ENCODE measurements at places on chromosomes 3 and 15. TPM values are rescaled to one million over a fixed set of nuclear protein-coding genes. Genes with fewer than 3 reads are reported as not detected.

CA12 gene
- total RNA-seq: 22.1 TPM

ALDH1A2 gene
- total RNA-seq: 10.0 TPM

PROS1 gene
- total RNA-seq: 15.4 TPM

EPHB3 gene
- total RNA-seq: 14.2 TPM

SLC2A2 gene
- 78.0 TPM for total RNA-seq

C3orf22 gene
- total RNA-seq: not detected

COPS2 gene
- 39.9 TPM for total RNA-seq

TMEM212 gene
- not detected for total RNA-seq

ADAMTS9 gene
- total RNA-seq: 5.1 TPM

GRAMD2A gene
- total RNA-seq: 19.8 TPM

RAD51 gene
- total RNA-seq: 1.2 TPM

CCDC12 gene
- 62.3 TPM for total RNA-seq

P2RY12 gene
- not detected for total RNA-seq

DNA sequence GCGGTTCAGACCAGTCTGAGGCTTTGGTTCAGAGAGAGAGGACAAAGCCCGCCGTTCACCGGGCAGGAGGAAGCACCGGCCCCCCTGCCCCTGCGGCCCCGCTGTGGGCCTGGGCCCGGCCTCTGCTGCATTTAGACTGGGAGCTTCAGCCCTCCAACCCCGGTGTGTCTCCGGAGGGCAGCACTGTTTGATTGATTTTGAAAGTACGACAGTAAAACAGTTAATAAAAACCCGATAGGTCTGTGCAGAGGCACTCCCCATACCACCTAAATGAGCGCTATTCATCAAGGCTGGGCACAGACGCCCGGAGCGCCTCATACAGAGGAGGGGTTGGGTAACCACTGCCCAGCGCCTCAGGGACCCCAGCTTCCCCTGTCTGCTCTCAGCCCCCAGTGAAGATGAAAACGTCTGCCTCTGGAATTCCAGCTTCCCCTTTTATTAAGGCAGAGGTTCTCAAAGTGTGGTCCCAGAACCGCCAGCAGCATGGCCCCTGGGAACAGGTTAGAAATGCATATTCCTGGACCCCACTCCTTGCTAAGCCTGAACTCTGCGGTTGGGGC lies 256.7 kb upstream of the TLE3 start:
- no peak for DNase-seq

- no peak for DNase-seq
Observed at GRCh38 chr3:47614788-47615187, 36.1 kb upstream of the CSPG5 start.

GRCh38 chr3:31614162-31614921 lies 81.6 kb downstream of the STT3B start:
- no peak for DNase-seq

GRCh38 chr3:52121464-52121805 lies 32.8 kb downstream of the POC1A start:
- peak; percentile 66 for DNase-seq

DNA sequence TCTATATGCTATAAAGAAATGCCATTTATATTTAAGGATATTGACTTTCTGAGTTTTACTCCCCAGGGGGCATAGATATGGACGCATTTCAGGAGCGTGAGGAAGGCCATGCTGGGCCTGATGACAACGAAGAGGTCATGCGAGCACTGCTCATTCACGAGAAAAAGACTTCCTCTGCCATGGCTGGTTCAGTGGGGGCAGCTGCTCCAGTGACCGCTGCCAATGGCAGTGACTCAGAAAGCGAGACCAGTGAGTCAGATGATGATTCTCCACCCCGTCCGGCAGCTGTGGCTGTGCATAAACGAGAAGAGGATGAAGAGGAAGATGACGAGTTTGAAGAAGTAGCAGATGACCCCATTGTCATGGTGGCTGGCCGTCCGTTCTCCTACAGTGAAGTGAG lies 38.4 kb downstream of the GTF2E1 start:
- no peak for DNase-seq

DNA sequence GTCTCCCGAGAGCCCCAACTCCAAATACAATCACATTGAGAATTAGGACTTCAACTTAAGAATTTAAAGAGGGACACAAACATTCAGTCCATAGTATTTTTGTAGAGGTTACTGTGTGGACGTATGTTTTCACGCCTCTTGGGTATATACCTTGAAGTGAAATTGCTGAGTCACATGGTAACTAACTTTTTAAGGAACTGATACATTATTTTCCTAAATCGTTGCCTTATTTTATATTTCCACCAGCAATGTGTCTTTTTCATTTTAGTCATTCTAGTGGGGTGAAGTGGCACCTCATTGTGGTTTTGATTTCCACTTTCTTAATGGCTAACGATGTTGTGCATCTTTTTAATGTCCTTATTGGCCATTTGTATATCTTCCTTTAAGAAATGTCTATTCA lies 11.8 kb downstream of the PARP15 start:
- DNase-seq: no peak

DNA sequence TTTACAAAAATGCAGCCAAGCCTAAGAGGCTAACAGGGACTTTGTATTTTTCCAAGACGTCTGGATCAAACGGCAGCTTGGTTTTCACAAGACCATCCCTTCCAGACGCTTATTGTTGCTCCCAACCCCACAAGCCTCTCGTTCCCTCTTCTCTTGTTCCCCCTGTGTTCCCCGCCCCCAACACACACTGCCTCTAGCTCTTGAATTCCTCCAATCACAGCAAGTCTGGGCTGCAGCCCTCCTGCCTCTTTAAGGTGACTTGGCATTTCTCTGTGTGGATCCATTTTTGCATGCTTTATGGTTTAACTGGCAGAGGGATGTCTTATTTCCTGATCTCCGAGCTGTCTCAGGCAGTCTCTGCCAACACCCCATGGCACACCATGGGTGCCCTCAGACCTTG lies 182.2 kb downstream of the ABHD5 start:
- no peak for DNase-seq

GRCh38 chr15:73894133-73894814 lies 20.9 kb downstream of the TBC1D21 start:
- no peak for DNase-seq

DNA sequence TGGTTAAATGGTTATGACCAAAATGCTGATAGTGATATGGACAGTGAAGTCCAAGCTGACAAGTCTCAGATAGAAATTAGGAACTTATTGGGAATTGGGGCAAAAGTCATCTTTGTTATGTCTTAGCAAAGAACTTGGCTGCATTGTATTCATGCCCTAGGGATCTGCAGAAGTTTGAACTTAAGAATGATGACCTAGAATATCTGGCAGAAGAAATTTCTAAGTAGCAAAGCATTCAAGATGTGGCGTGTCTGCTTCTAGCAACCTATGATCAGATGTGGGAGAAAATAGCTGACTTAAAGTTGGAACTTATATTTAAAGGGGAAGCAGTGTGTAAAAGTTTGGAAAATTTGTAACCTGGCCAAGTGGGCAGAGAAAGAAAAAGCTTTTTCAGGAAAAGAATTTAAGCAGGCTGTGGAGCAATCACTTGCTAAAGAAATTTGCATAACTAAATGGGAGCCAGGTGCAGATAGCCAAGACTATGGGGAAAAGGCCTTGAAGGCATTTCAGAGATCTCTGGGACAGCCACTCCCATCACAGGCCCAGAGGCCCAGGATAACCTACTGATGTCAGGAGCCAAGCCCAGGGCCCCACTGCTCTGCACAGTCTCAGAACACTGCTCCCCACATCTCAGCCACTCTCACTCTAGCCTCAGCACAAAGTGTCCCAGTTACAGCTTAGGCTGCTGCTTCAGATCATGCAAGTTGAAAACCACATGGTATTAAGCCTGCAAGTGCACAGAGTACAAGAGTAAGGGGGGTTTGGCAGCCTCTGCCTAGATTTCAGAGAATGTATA lies 147.8 kb upstream of the TGFBR2 start:
- no peak for DNase-seq

DNA sequence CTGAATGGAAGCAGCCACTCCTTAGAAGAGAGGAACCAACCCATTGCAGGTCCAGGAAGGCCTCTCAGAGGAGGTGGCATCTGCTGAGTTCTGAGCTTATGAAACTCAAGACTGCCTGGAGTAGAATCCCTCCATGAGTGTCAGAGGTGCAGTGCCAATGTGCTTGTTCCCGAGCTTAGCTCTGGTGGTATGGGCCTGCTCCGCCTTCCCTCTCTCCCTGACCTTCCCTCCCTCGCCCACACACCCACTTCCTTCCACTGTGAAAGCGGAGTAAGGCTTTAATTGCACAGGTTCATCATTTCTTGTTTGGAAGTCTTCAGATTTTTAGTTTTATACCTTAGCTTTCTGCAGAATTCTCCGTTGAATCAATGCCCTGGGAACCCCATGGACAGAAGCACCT lies 208.0 kb upstream of the BHLHE40 start:
- DNase-seq: no peak

DNA sequence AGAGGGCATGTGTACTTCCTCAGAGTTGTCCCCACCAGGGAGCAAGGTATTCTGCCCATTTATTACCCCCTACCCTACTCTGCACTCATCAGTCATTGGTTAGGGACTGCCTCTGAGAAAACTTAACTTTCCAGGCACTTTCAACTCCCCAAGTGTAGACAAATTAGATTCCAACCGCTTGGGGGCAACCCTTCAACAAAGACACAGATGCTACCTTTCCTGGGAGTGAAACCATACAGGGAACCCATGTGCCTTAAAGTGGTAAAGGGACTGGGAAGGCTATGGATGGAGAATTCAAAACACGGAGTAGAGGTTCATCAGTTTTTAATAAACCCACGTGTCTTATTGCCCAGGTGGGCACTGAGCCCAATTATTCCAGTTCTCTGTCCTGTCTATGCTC lies 19.4 kb upstream of the UBE2E2 start:
- no peak for DNase-seq

DNA sequence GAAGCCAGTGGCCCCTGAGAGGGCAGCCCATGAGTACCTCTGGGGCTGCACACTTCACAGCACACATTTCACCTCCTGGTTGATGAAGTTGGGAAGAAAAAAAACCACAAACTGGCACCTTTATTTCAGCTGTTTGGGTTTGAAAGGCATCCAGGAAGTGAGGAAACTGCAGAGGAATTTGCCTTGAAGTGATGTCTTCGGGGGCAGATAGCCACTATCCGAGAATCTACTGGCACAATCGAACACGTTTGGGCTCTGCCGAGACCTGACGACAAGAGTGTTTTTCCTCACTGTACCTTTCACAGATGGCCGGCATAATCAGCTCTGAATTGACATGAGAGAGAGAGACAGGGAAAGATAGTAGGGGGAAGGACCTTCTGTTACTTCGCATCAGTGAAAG lies 59.7 kb downstream of the LRIG1 start:
- DNase-seq: no peak

- DNase-seq: no peak
Observed at GRCh38 chr3:114112696-114113095, 56.2 kb downstream of the QTRT2 start.

DNA sequence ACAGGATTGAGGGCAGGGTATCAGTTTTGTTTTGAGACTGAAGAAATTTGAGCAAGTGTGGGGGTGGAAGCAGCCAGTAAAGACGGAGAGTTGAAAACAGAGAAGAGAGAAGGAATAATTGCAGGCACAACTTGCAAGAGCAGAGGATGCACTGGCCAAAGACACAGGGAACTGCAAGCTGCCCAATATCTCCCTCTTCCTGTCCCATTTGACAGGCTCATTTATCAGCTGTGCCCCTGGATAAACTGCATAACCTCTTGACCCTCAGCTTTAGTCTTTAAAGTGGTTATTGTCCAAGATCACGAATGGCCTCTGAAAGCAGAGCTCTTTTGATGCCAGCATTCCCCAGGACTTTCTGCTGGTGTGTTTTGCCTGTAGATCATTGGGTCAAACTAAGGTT lies 5.0 kb upstream of the RAMAC start:
- no peak for DNase-seq

DNA sequence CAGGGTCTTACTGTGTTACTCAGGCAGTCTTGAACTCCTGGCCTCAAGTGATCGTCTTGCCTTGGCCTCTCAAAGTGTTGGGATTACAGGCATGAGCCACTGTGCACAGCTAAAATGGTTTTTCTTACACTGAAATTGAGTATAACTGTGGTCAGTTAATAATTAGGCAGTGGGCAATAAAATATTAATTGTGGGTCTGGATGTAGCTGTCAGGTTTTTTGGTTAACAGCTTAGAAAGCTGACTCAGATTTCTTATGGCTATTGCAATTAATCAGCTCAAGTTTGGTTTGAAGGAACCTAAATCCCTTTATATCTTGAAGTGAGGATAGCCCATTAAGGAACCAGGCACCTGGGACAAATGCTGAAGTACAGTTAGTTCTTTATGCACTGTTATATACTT lies 73.8 kb upstream of the LRRFIP2 start:
- DNase-seq: no peak

DNA sequence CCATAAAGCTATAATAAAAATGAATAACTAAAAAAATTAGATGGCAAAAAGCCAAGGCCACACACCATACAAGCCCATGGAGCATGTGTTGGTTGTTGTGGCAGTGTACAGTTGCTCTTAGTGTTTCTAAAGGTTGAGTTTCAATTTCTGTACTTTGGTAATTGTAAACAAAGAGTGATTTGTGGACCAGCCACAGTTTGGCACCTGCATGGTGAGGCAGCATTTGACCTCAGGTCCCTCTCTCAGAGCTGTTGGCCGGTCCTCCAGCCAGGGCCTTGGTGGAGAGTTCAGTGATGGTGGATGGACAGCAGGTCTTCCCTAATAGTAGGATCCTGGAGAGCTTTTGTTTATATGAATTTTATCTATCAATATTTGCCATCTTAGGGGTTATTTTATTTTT lies 5.6 kb downstream of the ACAD9 start:
- DNase-seq: no peak

DNA sequence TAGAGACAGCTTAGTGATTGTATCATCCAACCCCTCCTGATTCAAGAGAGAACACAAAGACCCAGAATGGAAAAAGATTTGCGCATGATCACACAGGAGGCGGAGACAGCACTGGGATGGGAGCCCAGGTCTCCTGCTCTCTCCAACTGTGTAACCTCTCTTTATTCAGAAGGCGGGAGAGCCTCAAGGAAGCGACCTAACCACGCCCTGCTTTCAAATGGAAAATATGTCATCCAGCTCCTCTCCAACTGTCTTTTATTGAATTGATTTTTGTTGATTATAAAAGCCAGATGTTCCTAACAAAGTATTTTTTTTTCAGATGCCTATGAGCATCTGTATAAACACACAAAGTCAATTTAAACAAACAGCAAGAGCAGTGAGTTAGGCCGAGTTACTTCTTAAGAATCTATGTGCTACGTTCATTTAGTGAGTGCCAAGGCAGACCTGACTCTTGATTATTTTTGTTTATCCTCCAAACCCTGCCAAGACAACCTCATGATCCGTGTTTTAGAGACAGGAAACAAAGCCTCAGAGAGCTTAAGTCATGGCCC lies 74.5 kb downstream of the BFSP2 start:
- DNase-seq: no peak

DNA sequence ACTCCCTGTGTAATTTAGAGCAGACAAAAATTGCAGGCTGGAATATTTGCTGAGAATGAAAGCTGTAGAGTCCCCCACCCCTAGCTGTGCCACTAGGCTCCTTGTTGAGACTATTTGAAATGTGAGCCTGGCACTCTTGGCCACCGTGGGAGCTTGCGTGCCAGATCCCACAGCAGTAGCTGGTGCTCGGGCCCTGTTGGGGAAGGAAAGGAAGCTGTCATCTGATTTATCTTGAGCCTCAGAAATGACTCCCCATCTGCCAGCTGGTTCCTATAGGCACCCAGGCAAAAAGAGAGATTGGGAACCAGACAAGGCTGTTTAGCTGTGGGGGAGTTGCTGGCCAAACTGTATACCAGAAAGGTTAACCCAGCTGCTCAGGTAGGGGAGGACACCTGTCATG lies 23.4 kb upstream of the CLEC3B start:
- no peak for DNase-seq

Data from Peyer's patch (tissue), 4 donors.